ENCODE measurements at places on chromosomes 13 and 19. TPM values are rescaled to one million over a fixed set of nuclear protein-coding genes. Genes with fewer than 3 reads are reported as not detected.

DNA sequence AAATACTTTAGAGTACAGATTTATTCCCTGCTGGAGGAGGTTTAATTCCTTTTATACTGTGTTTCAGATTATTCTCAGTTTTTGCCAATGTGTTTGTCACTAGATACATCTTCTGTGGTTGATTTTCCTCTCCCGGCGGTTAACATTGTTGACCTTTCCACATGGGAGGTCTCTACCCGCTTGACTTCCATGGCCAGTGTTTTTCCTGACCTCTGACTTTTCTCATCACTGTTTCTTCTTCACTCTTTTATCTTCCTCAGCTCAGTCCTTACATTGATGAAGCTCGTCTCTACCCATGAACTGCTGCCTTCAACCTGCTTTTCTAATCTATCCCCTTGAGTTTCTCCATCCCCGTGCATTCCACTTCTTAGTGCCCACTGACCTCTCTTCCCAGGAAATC, 517.4 kb downstream of the GPC6 start:
- DNase-seq = no peak

DNA sequence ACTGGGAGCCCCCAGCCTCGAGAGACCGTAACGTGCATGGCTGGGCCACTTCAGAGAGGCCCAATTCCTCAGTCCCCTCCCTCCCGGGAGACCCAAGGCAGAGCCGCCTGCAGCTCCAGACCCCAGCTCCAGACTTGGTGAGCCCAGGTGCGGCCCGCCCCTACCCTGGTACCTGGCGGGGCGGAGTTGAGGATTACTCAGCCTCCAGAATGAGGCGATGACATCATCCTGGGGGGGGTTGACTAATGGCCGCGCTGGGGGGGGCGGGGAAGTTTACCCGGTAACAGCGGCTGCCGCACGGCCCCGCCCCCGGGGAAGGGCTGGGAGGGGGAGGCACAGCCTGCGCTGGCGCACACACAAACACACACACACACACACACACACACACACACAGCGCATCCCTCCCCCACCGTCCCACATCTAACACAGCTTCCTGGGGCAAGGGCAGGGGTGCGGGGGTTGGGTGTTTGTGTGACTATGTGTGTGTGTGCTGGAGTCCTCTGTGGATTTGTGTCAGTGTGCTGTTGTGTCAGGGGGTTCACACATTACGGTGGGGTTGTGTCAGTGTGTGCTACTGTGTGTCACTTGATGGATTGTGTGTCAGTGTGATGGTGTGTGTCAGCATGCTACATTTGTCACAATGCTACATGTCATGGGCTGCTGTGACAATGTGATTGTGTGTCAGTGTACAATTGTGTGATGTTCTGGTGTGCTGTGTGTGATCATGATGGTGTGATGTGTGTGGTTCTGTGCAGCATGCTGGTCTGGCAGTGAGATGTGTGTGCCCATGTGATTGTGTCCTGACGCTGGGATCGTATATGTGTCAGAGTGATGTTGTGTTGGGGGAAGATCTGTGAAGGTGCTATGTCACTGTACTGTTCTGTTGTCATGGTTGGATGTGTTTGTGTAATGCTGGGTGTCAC, 10.3 kb upstream of the BBC3 start:
- no peak for DNase-seq

- no peak for DNase-seq
Observed at GRCh38 chr19:48636859-48637448, at the start of gene DBP. DBP (minus strand) TSS chr19:48637379; CDS start chr19:48636994, 385 bp downstream.

GRCh38 chr13:38417727-38418126, 68.1 kb downstream of the UFM1 start:
- no peak for DNase-seq

DNA sequence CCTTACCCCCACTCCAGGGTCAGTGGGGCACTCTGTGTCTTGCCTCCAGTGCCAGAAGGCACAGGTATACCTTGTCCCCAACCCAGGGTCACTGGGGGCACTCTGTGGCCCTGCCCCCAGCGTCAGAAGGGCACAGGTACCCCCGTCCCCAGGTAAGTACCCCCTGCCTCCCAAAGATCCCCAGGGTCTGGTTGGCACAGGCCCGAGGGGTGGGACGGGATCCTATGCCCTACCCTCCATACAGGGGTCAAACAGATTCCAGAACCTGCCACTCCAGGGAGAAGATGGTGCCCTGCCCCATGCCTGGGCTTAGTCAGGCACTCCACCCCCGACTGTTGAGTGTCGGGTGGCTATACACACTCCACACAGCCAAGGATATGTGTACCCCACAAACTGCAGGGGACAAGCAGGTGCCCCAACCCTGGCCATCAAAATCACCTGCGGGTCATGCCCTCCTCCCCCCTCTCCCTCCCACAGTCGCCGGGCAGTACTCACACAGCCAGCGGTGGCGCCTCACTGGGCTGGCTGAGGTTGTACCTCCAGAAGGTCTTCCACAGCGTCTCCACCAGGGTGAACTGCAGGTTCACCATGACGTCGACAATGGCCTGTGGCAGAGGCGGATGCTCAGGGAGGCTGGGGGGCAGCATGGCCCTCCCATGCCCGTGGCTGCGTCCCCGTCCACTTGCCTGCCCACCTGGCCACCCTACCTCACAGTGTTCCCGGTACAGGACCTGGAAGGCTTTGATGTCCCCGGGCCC, 13.8 kb downstream of the DCAF15 start:
- DNase-seq = no peak

GRCh38 chr13:49840266-49840665, 47.8 kb upstream of the KPNA3 start:
- DNase-seq = no peak

The POU2F2 gene
- total RNA-seq = 2.7 TPM

DNA sequence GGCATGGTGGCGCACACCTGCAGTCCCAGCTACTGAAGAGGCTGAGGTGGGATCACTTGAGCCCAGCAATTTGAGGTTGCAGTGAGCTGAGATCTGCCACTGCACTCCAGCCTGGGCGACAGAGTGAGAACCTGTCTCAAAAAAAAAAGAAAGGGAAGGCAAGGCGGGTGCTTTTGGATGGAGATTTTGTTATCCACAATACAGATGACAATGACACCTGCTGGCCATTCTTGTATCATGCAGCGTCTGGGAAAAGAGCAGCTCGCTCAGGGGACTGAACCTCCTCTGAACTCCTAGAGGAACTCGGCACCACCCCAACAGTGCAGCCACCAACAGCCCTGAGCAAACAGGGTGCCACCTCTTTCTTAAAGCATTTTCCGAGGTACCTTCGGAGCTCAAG, 22.8 kb downstream of the HAUS8 start:
- no peak for DNase-seq

The SBK2 gene
- total RNA-seq = not detected

DNA sequence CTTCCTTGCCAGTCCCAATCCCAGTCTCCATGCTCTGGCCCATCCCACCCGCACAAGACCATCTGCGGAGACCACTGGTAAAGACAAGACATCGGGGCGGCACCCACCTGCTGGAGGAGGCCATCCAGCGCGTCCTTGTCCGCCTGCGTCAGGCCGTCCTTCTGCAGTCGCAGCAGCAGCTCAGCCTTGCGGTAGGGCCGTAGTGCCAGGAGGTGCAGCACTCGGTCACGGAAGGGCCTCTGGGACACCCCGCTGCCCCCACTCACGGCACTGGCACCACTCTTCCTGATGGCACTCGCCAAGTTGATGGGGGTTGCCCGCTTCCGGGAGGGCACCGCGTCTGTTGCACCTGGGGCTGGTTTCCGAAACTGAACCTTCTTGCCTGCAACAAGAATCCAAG, 23.5 kb upstream of the ISYNA1 start:
- no peak for DNase-seq

DNA sequence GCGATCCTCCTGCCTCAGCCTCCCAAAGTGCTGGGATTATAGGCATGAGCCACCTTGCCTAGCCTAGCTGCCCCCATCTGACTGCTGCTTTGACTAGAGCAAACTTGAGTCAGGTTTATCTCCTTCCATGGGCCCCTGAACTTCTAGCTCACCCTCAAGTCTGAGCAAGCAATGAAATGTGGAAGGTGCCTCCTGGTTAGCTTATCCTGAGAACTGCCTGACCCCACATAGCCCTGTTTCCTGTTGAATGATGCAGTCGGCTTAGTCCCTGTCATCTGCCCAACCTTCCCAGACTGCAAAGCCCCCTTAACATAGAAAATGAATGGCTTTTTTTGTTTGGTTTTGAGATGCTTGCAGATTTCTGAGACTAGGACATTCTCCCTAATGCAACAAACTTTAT, 8.9 kb upstream of the TMEM160 start:
- no peak for DNase-seq

DNA sequence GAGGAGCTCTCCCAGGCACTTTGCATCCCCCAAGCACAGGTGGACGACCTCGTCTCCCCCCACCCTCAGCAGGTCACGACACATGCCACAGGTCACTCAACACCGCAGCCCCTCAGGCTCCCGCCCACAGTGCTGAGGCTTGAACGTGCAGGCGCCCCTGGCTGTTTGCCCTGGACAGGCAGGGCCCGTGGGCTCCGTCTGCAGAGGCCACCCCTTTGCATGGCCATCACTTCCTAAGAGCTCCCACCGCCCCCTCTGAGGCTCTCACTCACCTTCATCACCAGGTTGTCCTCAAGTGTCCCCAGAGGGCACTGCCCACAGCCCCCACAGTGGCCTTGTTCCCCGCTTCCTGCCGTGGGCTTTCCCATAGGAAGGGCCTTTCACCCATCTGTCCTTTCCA, 132.1 kb upstream of the MCF2L start:
- no peak for DNase-seq

The FPR1 gene
- 97.6 TPM for total RNA-seq

Measured in mesenteric fat pad (tissue), 1 donor.